ENCODE measurements at places on chromosomes 4 and X.

DNA sequence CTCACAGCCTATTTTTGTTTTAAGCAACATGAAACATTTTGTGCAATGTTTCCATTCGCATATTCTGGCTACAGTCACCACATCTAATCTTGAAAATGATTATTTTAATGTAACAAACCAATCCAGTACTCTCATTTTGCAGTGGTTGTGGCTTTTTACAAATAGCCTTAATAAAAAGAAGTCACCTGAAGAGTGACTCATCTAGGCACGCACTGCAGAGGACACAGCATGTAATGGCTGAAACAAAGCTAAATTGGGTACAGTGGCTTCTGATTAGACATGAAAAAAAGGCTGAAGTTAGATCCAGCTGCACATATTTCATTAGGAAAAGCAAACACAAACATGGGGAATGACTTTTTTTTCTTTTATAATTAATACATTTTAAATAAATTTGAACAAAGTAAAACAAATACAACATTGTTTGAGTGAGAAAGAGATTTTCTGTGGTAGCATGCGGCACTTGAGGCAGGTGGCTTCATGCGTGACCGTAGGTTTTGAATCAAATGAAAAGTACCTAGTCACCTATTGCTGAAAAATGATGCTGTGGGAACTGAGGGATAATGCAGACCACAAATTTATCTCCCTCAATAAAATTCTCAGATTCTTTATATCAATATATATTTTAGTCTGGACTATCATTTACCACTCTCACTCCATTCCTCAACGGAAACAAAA lies 240.8 kb upstream of the DDX53 start:
- DNase-seq = no peak

DNA sequence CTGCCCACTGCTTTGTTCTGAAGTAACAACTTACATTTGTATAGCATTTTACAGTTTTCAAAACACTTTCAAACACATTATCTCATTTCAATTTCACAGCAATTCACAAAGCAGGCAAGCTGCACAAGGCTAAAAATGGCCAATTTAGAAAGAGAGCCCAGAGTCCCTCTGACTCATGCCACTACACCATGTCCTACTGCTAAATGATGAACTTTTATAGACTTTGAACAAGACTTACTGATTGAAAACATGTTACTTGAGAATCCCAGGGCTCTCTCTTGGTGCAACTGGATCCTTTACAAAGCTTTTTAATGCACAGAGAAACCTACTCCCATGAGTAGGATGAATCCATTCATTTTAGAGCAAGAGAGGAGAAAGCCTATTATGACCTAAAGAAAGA lies 5.8 kb upstream of the G3BP2 start:
- DNase-seq = no peak

GRCh38 chr4:169925678-169926077 lies 100.5 kb downstream of the MFAP3L start:
- no peak for DNase-seq

- no peak for DNase-seq
These were observed 21.5 kb downstream of the FBXW7 start for GRCh38 chr4:152514356-152514755.

- no peak for DNase-seq
These were observed 109.3 kb upstream of the USP9X start for GRCh38 chrX:40975951-40976350.

- no peak for DNase-seq
These were observed 446.7 kb upstream of the TENM3 start for GRCh38 chr4:181796502-181796901.

DNA sequence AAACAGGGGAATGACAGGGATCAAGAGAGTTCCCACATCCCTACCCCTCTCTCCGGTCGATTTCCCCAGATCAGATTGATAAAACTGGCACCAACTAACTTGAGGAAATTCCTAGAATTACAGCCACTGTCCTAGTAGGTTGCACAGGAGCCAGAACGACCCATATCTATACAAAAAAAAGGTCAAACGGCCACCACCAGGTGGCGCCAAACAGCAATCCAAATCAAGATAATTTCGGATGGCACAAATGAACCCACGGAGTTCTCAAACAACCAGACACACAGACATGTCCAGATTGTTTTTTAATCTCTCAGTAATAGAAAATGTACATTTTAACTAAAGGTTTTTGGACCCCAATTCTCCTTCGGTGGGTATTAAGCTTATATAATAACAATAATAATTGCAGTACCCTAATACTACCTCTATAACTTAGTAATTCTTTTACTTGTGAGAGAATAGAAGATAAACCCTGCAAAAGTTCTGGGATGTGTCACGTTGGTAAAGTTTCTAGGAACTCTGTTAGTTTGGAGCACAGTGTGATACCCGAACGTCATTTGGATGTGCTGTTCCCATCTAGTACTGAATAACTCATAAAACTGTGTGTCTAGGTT lies 212.6 kb downstream of the SPOCK3 start:
- peak; percentile 79 for DNase-seq

GRCh38 chr4:159297091-159297490 lies 194.2 kb downstream of the RAPGEF2 start:
- DNase-seq = no peak
